ENCODE measurements at places on chromosomes 6 and 20. TPM values are rescaled to one million over a fixed set of nuclear protein-coding genes. Genes with fewer than 3 reads are reported as not detected.

FOXF2 gene
- 31.2 TPM for total RNA-seq

SMOC2 gene
- total RNA-seq = not detected

STX7 gene
- total RNA-seq = 34.3 TPM

PACRG gene
- 0.16 TPM for total RNA-seq

CDH26 gene
- 0.34 TPM for total RNA-seq

ULBP2 gene
- 1.9 TPM for total RNA-seq

KIAA1755 gene
- total RNA-seq = 3.3 TPM
